SK-MEL-5 (cell line): ENCODE measurements at places on chromosomes 5 and 9.

GRCh38 chr9:87212605-87213021, 265.3 kb upstream of the GAS1 start:
- DNase-seq: peak; percentile 14

DNA sequence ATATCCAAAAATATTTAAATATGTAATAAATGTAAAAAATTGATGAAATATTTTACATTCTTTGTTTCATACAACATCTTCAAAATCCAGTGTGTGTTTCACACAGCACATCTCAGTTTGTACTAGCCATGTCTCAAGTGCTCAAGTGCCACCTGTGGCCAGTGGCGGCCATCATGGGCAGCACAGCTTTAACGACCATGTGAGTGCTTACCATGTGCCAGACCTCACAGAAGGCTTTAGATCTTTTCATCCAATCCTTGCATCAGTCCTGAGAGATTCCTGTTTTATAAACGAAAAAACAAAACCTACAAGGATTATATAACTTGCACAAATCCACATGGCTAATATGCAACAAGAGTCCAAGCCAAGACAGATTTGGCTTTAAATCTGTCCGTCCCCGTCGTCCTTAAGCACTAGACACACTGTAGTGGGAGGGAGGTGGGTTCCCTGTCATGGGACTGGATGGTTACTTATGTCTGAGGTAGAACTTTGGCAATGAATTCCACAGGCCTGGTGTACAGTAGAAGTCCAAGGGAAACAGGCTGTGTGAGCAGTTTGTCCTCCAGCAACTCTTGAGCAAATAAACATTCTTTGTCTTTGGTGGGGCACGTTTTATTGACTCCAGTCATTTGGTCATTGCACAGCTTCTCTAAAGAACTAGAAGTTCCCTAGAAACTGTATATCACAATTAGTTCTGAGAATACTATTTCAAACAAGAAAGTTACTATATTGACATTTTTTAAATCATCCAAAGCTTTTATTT, 25.0 kb upstream of the F2R start:
- no peak for DNase-seq

GRCh38 chr5:141958113-141958512, at the start of gene PCDH12:
Gene PCDH12, minus strand, starts transcription at chr5:141958202. Its CDS starts 351 bp downstream, at chr5:141957851.
- DNase-seq: no peak

DNA sequence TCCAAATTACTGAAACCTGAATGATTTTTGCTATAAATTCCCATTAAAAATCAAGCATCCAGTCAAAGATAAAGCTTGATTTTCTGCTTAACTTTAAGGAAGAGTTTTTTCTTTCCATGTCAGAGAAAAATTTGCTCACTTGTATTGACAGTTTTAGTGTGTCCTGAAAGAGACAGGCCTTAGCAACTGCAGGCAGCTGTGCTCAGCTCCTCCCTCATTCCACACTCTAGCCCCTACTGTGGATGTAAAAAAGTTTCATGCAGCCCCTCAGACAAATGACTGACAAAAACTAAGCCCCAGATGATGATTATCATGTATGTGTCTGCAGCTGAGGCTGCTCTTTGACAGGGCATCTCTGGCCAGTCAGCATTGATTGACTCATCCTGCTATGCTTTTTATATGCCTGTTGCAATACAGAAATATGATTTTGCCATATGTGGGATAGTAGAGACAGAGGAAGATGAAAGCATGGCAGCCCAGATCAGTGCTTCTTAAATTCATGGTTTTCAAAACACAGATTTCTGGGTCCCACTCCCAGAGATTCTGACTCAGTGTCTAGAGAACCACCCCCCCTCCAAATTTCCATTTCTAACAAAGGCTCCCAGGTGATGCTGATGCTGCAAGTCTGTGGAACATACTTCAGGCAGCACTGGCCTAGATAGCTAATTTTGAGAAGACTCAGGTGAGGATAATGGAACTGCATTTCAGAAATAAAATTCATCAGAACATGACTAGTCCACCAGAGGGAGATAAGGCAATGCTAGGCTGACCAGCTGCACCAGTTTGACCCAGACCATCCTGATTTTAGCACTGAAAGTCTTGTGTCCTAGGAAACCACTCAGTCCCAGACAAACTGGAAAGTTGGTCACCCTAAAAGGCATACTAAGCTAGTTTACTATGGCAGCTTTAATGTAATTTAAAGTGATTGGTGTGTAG, 298.7 kb upstream of the KCNN2 start:
- no peak for DNase-seq

- no peak for DNase-seq
Measured at GRCh38 chr5:84474126-84474525, 89.4 kb upstream of the EDIL3 start.

GRCh38 chr5:154858972-154859871, 795 bp downstream of the CNOT8 start:
- no peak for DNase-seq

- no peak for DNase-seq
Measured at GRCh38 chr5:65809817-65810531, 88.0 kb downstream of the NLN start.

DNA sequence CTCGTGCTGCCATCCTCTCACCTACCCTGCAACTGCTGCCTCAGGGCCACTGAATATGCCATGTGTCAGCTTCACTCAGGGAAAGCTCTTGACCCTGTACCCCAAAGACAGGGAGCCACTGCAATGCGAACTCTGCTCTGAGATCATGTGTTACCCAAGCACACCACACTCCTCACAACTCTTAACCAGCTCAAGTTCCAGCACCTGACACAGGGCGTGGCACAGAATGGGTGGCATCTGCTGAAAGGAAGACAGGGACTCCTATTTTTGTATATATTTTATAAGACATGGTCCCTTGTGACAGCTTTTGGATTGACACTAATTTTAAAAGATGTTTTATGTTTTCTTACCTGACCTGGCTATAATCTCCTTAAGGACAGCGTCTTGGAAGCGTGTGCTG, 10.7 kb downstream of the PHYKPL start:
- no peak for DNase-seq

GRCh38 chr5:143174714-143175398, 228.6 kb downstream of the NR3C1 start:
- no peak for DNase-seq

DNA sequence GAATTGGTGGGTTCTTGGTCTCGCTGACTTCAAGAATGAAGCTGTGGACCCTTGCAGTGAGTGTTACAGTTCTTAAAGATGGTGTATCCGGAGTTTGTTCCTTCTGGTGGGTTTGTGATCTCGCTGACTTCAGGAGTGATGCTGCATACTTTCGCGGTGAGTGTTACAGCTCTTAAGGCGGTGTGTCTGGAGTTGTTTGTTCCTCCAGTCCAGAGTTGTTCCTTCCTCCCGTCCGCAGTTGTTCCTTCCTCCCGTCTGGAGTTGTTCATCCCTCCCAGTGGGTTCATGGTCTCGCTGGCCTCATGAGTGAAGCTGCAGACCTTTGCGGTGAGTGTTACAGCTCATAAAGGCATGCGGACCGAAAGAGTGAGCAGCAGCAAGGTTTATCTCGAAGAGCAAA, 159.6 kb upstream of the ADAMTSL1 start:
- DNase-seq: no peak

GRCh38 chr5:5739490-5739945, 317.0 kb downstream of the ICE1 start:
- DNase-seq: no peak

DNA sequence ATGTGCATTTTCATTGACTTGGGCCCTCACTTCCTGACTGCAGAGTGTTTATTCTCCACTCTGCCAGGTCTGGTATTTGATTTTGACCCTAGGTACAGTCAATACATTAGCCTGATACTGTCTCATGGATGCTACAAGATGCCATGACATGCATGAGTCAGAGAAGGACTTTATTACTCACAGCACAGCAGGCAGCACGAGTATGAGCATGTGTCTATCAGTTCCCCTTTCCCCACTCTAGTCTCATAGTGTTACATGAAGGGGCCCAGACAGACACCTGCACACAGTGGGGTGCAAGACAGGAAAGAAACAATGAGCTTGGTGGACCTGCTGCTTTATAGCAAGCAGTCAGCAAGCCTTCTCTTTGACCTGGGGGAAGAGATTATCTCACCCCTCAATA, 19.6 kb downstream of the ITGA2 start:
- DNase-seq: no peak

GRCh38 chr9:132898051-132898450, 19.4 kb downstream of the SPACA9 start:
- no peak for DNase-seq

DNA sequence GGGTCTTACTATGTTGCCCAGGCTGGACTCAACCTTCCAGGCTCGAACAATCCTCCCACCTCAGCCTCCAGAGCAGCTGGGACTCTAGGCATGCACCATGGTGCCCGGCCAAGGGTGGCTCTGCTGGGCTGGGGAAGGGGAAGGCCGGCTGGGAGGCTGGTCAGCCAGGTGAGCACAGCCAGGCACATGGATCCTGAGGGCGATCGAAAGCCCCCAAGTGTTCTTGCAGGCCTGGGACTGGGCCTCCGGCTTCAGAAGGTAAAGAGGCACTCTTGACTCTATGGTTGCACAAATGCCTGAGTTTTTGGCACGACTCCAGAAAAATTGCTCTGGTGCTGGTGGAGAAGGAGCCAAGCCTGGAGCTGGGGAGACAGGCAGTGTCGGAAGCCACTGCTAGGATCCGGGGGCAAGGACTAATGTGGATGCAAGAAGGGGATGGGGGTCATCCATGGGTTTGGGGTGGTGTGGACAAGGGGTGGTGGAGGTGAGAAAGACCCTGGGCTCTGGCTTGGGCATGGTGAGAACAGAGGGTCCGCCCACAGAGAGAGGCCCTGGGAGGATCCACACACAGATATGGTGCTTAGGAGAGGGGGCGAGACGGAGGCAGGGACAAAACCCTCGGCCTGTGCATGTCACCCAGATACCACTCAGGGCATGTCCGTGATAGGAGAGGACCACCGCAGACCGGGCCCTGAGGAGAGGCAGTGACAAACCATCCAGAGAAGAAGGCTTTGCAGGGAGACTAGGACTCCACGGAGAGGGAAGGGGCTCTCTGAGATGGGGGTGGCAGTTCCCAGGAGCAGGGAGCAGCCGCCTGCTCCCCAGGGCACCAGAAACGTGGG, 51.1 kb upstream of the COL5A1 start:
- DNase-seq: no peak

DNA sequence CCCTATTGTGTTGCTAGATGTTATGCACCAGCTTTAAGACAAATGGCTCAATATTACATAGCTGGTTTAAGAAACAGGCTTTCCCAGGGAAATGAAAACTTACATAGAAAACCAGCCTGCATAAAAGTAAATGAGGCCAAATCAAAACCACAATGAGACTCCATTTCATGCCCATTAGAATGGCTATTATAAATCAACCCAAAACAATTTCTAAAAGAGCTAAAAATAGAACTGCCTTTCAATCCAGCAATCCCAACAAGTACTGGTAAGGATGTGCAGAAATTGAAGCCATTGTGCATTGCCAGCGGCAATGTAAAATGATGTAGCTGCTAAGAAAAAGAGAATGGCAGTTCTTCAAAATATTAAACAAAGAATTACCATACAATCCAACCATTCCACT, 1170.0 kb upstream of the CDH9 start:
- no peak for DNase-seq

GRCh38 chr5:112735702-112736101, 2.0 kb upstream of the APC start:
- DNase-seq: peak; percentile 20

GRCh38 chr5:36105819-36106218, 39.1 kb upstream of the UGT3A2 start:
- DNase-seq: no peak
